ENCODE measurements at places on chromosomes 7 and 10.

DNA sequence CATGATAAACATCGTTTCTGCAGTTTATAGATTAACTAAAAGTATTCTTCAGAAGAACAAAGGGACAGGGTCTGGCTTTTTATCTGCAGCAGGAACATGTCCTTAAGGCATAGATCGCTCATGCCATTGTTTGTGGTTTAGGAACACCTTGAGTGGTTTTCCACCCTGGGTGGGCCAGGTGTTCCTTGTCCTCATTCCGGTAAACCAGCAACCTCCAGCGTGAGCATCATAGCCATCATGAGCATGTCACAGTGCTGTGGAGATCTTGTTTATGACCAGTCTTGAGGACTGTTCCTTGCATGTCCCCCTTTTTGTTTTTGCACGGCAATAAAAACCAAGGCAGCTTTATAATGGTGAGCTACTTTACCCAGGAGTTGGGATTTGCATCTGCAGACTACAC is 33.9 kb downstream of the STOX1 start:
- no peak for DNase-seq

DNA sequence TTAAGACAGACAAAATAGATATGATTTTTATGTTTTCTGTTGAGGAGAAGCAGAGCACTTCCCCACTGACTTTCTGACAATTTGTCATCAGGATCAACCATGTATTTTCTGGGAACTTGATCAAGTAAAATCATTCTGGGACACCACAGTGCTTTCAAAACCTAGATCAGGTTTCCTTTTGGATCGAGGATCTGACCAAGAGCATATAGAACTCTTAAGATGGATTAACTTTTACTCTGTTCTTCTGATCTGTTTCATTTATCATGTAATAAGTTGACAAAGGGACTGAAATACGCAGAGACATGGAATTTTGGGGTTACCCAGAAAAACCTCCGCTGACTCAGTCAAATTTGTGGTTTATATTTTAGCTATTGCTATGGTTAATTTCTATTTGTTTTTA is 136.0 kb upstream of the WNT16 start:
- DNase-seq = no peak

GRCh38 chr10:31630861-31631567 is 297.6 kb downstream of the ARHGAP12 start:
- no peak for DNase-seq

- DNase-seq = no peak
These were observed 9.7 kb downstream of the ITPRIP start for GRCh38 chr10:104328646-104328895.

DNA sequence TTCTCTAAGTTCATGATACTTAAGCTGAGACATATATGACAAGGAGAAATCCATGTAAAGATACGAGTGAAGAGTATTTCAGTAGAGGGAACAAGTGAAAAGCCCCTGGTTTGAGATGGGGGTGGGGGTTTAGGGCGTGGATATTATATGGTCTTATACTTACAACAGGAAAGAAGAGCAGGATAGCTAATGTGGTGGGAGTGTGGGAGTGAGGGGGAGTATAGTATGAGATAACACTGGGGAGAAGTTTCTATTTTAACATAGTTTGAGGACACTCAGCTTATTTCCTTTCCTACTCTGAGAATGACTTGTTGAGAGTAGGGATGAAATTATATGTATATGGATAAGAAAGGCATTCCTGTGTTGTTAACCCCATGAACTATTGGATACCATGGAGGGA is 36.5 kb downstream of the MCU start:
- DNase-seq = no peak

DNA sequence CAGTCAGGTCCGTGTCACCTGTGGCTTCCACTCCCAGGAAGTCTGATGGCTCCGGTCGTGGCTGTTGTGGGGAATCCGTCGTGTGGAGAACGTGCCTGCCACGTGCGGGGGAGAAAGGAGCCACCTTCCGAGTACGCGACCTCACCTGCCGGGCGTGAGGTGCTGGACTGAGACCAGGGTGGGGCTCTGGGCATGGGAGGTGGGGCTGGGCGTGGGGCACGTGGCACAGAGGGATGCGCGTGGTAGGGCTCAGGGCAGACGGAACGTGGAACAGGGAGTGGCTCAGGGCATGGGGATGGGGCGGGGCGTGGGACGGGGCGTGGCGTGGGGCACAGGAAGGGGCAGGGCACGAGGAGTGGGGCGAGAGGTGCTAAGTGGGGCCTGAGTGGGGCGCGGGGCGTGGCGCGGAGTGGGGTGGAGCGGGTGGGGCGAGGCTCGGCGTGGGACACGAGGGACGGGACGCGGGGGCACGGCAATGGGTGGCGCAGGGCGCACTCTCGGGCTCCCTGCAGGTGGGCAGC is 64.8 kb downstream of the C10orf143 start:
- DNase-seq = no peak

DNA sequence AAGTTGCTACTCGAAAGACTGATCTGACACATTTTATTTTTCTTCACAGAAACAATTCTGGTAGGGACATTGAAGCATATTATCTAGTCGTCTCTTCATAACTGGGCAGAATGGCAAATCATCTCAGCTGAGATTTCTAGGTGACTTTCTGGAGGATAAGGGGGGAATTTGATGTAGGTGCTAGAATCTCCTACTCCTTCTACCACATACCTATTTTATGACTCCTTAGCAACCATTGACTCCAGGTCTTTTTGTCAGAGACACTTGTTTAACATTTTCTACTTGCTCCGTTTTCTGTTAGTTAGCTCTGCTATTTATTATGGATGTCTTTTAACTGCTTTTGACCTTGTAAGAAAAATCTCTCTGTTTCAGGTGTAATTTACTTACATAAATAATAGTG is 380.9 kb upstream of the SEMA3C start:
- peak; percentile 51 for DNase-seq

DNA sequence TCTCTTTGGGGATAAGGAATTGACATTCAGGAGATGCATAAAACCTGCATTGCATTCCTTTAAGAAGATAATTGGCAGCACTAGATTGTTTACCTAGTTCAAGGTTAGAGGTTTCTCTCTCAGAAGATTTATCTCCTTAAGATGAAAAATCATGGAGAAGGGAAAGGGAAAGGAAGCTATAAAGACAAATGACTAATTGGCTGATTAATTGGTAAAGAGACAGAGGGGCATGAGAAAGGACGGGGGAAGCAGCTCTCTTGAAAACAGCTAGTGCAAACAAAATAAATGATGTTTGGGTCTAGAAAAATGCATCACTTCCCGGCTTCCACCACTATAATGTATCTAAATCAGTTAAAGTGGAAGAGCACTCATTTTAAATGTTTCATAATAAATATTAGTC is 941.2 kb downstream of the XPNPEP1 start:
- DNase-seq = no peak

DNA sequence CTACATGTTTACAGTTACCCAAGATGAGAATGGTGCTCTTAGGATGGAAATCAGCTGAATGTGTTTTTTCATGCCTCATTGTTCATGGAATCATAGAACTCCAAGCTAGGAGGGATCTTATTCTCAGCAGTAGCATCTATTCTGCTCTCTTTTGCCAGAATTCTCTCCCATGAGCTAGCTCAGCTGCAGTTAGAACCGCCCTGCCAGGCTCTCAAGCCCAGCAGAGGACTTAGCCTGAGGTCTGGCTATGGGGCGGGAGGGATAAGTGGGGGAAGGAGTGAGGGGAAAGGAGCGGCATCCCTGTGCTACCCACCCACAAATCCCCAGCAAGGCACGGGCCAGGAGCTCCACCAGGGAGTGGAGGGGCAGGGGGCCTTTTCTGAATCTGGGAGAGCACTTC is 120.7 kb upstream of the PLXNA4 start:
- no peak for DNase-seq

GRCh38 chr10:101091546-101092290 is 29.9 kb downstream of the KAZALD1 start:
- no peak for DNase-seq

DNA sequence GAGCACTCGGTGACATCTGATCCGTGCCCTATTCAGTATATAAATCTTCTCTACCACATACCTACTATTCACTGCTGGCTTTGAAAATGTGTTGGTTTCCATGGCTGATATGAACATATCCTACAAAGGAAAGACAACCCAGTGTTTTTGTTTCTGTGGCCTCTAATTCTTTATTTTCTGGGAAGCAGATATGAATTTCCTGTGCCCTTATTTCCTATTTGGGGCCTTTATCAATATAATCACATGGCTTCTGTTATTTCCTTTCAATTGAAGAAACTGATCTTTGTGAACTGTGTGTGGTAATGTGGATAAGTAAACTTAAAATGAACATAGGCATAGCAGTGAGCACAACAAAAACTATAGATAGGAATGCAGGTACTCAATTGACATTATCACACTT is 10.6 kb downstream of the CCNJ start:
- DNase-seq = no peak

DNA sequence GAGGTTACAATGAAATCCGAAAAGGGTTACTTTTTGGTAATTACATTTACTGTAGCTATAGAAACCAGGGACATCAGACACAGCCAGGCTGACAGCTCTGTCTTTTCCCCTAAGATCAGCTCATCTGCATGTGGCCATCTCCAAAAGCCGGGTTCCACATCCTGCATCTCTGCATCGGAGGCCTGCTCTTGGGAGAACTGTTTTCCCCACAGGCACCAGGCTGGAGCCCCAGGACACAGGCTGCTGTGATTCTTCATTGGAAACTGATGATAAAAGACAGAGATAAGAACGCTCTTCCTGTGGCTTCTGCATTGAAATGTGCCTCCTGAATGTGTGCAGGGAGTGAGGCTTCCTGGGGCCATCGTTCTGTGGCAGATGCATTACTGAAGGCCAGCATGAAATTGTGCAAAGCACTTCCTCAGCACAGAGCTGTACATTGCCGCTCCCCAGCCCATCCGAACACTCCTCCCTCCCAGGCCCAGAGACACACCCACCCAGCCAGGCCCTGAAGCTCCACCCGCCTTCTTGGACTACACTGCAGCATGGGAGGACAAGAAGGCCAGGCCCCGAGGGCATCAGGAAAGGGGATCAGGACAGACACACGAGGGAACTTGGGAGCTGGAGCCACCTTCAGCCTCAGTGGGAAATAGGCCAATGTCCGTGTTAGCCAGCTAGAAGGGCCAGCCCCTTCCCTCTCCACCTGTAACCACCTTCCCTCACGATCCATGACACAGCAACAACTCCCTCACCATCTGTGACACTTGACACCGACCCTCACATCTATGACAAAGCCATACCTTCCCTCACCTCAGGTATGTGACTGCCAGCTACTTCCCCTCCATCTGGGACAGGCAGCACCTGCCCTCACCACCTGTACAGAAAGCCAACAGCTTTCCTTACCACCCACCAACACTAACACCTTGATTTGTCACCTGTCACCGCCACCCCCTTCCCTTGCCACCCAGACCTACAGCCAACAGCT is 113.2 kb downstream of the GRID1 start:
- DNase-seq = no peak

- no peak for DNase-seq
These were observed 559 bp downstream of the VWC2 start for GRCh38 chr7:49773936-49774458.

DNA sequence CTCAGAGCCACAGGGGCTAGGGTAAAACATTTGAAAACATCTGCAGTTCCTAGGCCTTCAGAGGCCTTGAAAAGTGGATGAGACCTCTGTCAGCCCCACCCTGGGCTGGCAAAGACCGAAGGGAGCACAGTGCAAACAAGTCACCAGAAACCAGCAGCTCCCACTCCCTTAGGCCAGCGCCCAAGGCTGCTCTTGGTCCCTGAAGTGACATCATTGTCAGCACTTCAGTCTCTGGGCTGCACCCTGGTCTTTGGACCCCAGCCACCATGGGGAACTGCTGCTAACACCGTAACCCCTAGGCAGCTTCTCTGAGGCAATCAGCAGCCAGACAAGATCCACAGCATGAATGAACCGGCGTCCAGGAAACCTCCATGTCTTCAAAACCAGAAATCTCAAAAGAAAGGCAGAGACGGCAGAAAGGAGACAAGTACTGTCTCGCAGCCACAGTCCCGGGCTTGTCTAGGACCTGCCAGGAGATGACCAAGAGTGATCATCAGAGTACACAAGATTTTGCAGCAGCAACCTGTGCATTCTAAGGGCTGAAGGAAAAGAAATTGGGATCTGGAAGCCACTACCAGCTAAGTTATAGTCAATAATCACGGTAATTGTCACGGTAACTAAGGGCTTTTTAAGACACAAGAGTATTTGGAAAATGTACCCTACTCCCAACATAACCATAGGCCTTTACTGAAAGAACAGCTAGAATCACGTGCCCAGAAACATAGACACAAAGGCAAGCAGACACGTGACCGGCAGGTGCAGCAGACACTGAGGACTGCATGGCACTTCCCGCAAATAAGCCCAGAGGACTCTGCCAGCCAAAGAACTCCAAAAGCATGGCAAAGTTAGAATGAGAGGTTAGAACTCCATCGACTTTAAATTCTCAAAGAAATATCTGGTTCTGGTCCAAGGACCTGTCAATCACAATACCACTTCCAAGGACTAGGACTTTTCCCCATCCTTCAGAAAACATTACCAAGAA is 23.3 kb downstream of the CPXM2 start:
- no peak for DNase-seq

- DNase-seq = peak; percentile 90
These were observed 780.6 kb downstream of the INHBA start for GRCh38 chr7:40922316-40922670.

- DNase-seq = no peak
These were observed 253.1 kb upstream of the NEBL start for GRCh38 chr10:21150166-21150565.

All from RCC 7860 (cell line).